ENCODE measurements at places on chromosomes 1 and 21.
A peak's percentile ranks its signal among the peaks of the same experiment; 100 is the strongest.

- DNase-seq: no peak
Observed at GRCh38 chr1:56311766-56312165, 267.6 kb downstream of the PLPP3 start.

GRCh38 chr1:240190881-240191401 is 99.3 kb downstream of the FMN2 start:
- DNase-seq: no peak

- no peak for DNase-seq
Observed at GRCh38 chr1:41533731-41534080, 49.2 kb upstream of the EDN2 start.

- DNase-seq: no peak
Observed at GRCh38 chr1:151585622-151586021, 26.2 kb upstream of the SNX27 start.

- DNase-seq: no peak
Observed at GRCh38 chr1:234697741-234698140, 87.8 kb upstream of the IRF2BP2 start.

DNA sequence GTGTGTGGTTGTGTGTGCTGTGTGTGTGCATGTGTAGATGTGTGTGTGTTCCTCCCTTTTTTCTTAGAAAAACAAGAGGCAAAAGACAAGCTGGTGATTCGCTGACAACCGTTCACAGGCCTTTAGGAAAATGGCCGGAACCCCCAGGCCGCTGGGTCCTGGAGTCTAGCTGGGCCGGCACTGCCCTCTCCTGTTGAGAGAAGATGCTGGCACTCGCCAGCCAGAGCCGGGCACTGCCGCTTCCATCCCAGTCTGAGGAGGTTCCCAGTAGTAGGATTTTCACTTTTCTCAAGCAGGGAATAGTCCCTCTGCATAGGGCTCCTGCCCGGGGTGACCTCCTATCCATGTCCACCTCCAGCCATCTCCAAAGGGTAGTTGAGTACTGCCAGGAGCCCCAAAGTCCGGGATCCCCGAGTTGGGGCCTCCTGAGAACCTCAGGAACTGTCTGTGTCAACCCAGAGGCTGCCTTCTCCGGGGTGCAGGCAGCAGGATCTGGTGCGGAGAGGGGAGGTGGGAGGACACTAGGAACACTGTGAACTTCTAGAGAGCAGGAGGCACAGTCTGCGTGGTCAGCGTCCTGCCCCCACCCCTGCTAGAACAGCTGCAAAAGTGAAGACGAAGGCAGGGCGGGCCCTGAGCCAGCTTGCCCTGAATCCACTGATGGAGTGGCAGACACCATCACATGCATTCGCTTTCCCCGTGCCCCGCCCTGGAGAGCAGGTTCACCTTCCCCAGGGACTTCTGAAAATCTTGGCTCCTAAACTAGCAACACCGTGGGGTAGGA is 44.1 kb upstream of the ARHGEF16 start:
- peak; percentile 23 for DNase-seq

DNA sequence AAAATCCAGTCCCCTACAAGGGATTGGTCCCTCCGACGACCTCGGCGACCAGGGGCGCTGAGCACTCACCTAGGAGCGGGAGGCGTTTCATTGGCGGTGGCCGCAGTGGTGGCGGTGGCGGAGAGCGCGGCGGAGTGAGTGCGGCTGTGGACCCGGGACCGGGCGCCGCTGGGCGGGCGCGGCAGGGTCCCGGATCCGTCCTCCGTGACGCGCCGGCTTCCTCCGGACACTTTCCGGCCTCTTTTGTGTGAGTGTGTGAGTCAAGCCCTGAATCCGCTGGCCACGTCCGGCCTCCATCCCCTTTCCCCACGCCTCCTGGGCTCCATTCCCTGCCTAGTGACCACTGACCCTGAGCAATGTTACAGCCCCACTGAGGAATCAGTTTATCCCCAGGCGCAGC is at the start of gene ADGRL4:
TSS of gene ADGRL4 (minus strand) at position 167 of the 400 bp plus-strand sequence. CDS start at position 91, 76 bp downstream.
- DNase-seq: no peak

DNA sequence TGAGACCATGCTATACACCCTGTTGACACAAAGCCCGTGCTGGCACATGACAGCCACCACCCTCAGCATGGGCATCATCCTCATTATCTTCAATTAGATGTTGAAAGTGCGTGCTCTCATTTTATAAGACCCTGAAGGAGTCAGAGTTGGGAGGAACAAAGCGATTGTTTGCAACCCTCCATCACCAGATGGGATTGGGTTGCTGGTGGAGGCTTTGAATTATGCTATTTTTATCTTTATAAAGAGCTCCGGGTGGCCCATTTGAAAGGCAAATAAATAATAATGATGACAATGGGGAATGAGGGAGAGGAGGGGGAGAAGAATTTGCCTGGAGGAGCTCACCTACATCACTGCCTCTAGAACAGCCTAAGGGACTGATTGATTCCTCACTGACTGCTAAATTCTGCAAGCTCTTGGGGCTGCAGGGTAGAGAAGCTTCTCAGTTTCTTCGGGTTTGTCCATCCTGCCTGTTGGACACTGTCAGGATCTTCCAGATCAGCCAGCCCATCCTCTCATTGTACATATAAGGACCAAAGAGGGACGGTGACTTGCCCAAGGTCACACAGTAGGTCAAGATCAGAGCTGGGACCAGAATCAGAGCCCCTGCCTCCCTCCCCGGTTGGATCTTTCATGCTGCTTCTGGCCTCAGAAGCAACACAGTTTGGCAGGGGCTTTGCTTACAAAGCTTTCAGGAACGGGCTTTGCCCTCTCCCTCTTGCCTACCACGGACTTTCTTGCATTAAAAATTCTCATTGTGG is 130.9 kb upstream of the ZBTB40 start:
- DNase-seq: no peak

- no peak for DNase-seq
Observed at GRCh38 chr1:20137604-20138003, 1.5 kb upstream of the PLA2G2F start.

- no peak for DNase-seq
Observed at GRCh38 chr1:181010789-181011188, 11.9 kb downstream of the STX6 start.

- DNase-seq: no peak
Observed at GRCh38 chr1:247370786-247371732, 39.4 kb upstream of the ZNF496 start.

DNA sequence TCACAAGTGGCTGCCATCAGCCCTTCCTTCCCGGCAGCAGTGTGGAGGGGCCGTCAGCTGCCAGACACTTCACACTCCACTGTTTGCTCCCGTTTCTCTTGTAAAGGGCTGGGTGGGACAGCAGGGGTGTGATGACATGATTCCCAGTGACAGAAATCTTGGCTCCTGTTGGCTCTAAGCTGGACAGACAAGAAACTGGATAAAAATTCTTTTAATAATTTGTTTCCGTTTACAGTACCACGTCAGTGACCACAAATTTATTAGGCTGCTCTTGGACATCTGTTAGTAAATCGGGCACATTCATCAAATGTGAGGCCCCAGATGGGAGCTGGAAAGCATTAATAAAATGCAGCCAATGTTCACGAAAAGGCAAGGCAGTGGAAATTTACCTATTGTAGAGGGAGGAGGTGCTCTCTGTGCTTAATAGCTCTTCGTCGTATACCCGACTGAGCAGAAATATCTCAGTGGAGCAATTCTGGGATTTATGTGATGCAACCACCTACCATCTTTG is 353.7 kb upstream of the GREM2 start:
- DNase-seq: no peak

DNA sequence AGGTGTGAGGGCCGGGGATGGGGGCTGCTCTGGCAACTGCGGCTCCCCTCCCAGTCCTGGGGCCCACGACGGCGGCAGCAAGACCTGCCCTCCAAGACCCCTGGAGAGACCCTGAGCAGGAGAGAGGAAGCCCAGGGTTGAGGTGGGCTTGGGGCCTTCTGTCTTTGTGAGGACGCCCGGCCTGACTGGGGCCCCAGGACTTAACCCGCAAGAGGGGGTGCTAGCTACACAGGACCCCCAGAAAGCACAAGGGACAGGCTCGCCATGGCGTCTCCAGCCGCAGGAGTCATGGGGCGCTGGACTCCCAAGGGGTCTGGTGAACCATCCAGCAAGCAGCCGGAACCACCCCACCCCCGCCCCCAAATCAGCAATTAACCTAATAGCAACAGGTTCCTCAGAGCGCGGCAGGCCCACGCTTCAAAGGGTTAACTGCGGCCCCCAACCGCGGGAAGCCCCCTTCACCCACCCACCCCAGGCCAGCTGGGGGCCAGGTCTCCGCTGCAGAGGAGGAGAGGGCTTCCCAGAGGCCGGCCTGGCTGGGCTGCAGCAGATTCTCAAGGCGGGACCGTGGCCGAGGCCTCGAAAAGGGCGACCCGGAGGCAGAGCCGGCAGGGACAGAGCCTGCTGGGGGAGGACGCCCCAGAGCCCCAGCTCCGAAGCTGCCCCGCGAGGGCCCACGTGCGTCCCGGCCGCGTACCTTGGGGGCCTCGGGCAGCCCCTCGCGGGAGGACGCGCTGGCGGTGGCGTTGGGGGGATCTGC is 525 bp downstream of the C1QTNF12 start:
- DNase-seq: no peak
